ENCODE measurements at places on chromosomes 5 and 9.
A peak's percentile ranks its signal among the peaks of the same experiment; 100 is the strongest.

- no peak for DNase-seq
Observed at GRCh38 chr5:72368271-72368670, 48.1 kb downstream of the PTCD2 start.

- DNase-seq, result no peak
Observed at GRCh38 chr9:4677392-4677791, 2.0 kb upstream of the CDC37L1 start.

DNA sequence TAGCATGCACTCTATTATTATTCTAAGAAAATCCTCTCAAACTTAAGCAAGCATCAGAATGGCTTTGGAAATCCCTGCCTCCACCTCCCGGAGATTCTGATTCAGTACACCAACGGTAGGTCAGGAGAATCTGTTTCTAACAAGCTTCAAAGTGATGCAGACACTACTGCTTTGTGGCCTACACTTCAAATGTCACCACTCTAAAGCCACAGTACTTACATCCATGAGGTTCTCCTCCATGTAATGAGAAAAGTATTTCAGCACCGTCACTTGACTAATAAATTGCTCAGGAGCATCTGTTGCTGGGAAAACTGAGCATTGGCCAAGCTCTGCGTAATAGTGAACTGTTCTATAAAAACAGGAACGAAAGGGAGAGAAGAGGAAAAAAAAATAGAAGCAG is 4.8 kb downstream of the PLK2 start:
- DNase-seq, result no peak

- DNase-seq, result no peak
Observed at GRCh38 chr5:7576023-7576715, 180.2 kb downstream of the ADCY2 start.

DNA sequence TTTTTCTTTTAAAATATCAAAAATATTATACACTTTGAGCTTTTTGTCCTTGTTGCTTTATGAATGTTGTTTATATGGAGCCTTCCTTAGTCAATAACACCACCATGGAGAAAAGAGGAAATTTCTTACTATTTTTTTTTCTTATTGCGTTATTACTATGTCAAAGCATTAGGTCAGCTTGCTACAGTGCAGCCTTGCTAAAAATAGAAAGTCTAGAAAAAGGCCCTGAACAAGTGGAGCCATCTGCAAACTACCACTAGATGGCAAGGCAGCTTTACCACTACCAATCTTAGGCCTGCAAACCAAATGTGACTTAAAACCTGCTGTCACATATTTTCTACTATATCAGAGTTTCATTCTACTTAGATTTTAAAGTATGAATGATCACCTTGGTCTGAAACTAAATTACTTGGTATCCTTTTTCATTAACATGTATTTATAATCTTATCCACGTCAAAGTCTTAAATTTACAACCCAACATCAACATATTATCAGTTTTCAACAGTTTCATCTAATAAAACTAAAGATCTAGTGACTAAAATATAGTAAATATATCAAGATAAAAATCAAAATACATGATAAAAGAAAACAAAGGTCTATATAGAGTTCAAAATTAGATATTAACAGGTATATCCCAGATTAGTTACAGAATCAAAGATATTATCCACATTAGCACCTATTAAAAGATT is 113.1 kb upstream of the ACOT12 start:
- DNase-seq, result peak; percentile 3

DNA sequence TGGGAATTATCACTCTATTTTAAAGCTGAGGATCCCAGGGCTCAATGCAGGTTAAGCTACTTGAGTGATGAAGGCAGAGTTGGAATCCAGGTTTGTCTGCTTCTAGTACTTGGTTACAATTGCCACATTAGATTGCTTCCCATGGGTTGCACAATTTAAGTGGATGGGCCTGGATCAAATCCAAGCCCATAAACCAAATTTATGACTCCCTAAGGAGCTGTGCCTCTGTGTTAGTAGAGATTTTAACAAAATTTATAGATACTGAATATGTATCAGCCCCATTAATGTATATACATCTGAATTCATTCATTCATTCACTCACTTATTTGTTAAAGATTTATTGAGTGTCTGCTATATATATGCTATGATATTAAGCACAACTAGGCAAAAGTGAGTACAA is 332.3 kb upstream of the KLF9 start:
- no peak for DNase-seq

DNA sequence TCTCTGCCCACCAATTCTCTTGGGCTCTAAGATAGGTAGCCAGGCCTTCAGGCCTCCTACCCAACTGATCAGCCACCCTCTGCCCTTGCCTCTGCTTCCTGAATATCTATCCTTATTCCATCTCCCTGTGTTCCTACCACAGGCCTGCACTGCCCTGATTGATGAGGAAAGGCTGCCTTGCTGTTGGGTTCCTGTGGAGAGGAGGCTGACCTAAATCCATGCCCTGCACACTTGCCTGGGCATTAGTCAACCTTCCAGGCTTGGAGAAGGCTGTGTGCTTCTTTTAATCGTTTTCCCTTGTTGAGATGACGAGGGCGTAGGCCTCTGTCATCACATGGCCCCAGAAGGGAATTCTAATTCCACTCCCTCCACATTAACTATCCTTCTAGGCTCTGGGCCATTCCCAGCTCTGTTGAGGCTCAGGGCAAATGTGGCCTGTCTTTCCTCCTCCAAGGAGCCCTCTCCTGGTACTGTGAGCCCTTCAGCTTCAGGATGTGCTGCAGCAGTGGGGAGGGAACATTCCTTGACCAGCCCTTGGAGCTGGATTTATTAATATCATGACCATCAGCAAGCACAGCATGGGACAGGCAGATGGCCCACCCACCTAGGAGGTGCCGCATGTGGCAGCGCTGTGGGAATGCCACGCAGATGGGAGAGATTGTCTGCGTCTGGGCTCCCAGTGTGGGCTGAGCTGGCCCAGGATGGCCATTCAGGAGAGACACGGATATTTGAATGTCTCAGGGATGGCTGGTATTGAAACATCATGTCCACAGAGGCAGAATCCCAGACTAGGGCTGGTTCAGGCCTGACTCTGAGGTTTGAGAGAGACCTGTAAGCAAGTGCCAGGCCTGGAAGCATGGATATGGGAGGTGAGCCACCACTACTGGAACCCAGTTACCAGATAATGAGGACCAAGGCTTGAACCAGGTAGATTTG is 40.9 kb downstream of the ANGPTL2 start:
- DNase-seq, result no peak

DNA sequence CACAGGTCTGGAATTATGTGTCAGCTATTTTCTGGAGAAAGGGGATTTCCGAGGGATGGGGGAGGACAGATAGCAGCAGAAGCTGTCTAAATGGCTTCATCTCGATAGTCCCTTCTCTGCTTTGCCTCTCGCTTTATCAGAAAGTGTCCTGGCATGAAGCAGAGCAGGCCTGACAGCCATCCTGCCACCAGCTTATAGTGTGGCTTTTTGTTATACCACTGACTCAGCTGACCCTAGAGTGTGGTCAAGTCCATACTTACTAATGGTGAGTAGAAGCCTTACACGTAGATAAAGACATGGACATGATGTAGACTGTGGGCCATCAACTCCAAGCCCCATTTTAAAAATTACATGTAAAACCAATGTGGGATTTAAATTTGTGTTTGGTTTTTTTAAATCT is 50.0 kb downstream of the RCL1 start:
- no peak for DNase-seq

- DNase-seq, result no peak
Observed at GRCh38 chr5:159106193-159106568, 6.5 kb upstream of the EBF1 start.

GRCh38 chr5:143019157-143019556 is 249.0 kb downstream of the ARHGAP26 start:
- no peak for DNase-seq

DNA sequence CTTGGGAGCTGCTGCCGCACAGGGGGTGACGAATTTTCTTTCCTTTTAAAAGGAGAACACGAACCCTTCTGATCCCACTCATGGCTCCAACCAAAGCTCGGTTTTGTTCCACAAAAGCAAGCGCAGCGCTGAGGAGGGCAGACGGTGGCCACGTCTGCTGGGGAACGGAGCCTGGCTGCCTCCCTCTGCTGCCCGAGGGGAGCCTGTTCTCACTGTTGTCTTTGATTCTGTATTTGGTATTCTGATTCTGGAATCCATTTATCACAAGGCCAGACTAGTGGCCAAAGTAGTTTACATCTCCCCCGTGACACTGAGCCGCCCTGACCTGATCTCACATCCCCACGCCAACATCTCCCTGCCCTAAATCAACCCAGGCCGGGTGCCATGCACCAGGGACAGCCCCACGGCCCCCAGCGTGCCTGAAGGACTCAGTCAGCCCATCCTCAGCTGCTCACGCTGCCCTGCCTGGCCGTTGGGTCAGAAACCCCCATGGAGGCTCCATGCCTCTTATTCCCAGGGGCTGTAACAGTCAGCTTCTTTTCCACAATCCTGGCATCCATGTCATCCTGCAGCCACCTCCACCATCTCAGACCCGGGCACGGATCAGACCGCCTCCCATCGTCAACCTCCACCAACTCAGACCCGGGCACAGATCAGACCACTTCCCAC is 6.7 kb upstream of the NSMF start:
- DNase-seq, result no peak

DNA sequence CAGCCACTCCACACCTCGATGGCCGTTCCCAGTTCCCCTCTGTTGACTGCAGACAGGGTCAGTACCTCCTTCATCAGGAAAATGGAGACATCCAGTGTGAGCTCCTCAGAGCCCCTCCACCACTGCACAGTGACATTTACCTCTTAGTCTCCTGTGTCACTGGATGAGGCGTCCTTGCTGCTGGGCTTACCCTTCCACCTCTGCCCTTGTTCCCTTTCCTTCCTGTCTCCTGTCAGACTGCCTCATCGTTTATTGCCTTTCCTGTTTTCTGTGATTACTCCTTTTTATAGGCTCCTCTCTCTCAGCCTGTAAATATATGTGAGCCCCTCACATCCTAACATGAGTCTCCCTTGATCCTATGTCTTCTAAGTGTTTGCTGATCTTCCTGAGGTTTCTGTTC is 23.2 kb upstream of the SPTAN1 start:
- DNase-seq, result no peak

DNA sequence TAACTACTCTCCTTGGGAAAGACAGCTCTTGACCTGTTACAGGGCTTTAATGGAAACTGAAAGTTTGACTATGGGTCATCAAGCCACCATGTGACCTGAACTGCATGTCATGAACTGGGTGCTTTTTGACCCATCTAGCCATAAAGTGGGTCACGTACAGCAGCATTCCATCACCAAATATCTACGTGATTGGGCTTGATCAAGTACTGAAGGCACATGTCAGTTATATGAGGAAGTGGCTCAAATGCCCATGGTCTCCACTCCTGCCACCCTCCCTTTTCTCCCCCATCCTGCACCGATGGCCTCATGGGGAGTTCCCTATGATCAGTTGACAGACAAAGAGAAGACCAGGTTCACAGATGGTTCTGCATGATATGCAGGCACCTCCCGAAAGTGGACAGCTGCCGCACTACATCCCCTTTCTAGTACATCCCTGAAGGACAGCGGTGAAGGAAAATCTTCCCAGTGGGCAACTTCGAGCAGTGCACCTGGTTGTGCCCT is 7.3 kb upstream of the FCN1 start:
- DNase-seq, result no peak

GRCh38 chr9:131523451-131524435 is 7.3 kb downstream of the UCK1 start:
- no peak for DNase-seq

GRCh38 chr9:91541734-91542133 is 118.1 kb upstream of the NFIL3 start:
- DNase-seq, result no peak

DNA sequence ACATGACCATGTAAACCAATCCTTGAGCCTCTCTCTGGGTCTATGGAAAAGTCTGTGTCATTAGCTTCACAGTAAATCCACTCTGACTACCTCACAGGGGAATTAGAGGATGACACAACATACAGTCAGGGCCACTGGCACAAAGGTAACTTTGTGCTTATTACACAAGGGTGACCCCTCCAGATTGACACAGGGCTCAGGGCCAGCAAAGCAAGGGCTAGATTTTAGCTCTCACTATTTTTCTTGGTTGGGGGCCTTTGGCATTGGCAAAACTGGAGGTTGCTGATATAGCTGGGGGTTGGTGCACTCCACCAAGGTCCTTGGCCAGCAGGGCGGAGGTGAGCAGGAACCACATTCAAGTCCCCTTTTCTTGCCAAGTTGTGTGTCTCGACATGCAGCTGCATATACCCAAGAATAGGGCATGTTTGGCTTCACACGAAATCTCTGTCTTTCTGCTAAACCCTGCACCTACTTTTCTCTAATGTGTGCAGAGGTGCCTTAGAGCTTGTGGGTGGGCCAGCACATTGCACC is 15.2 kb upstream of the OSMR start:
- no peak for DNase-seq
